ENCODE measurements at places on chromosomes 11 and 22. TPM values are rescaled to one million over a fixed set of nuclear protein-coding genes. Genes with fewer than 3 reads are reported as not detected.

Gene UPB1
- not detected for total RNA-seq

Gene OR2AT4
- total RNA-seq: not detected

Gene FTH1
- 673 TPM for total RNA-seq

Gene CRYBB3
- not detected for total RNA-seq

Gene RIC3
- not detected for total RNA-seq

Gene MMP13
- total RNA-seq: not detected

Gene WBP2NL
- 0.98 TPM for total RNA-seq

Gene FOSL1
- total RNA-seq: 32.1 TPM

Gene RASSF10
- 0.67 TPM for total RNA-seq

Gene LIPT2
- 3.3 TPM for total RNA-seq

Gene CARD18
- total RNA-seq: not detected

Gene POU2F3
- total RNA-seq: not detected

Gene TRIM29
- total RNA-seq: not detected

Gene CHRNA10
- total RNA-seq: 2.0 TPM

Gene TSSK2
- total RNA-seq: not detected

Gene SCGB1C1
- not detected for total RNA-seq

Gene SLC22A9
- not detected for total RNA-seq

Gene MMP1
- total RNA-seq: 4,071 TPM

Gene FAM227A
- total RNA-seq: 2.3 TPM

Gene CDKN1C
- total RNA-seq: 5.6 TPM

Gene KCNJ5
- total RNA-seq: not detected

Gene TSPAN18
- total RNA-seq: 60.3 TPM

Gene MMP10
- 87.9 TPM for total RNA-seq

Gene UBQLNL
- 0.10 TPM for total RNA-seq

Gene KIF18A
- total RNA-seq: 8.5 TPM

Gene PLA2G6
- total RNA-seq: 2.9 TPM

Gene AGBL2
- 3.6 TPM for total RNA-seq

Gene CEP126
- 4.2 TPM for total RNA-seq

Gene MAPK8IP2
- 0.33 TPM for total RNA-seq

Gene TMEM191B
- 0.19 TPM for total RNA-seq

Gene FIBIN
- not detected for total RNA-seq

Gene SAA4
- total RNA-seq: not detected

Measured in vein endothelial cell (primary cell).